ENCODE measurements at places on chromosomes 7 and 10. TPM values are rescaled to one million over a fixed set of nuclear protein-coding genes. Genes with fewer than 3 reads are reported as not detected.

- DNase-seq: peak; percentile 59
Observed at GRCh38 chr7:75776295-75776971, 4.4 kb upstream of the CCL26 start.

GRCh38 chr7:140659856-140660255, 12.9 kb upstream of the ADCK2 start:
- DNase-seq: no peak

DNA sequence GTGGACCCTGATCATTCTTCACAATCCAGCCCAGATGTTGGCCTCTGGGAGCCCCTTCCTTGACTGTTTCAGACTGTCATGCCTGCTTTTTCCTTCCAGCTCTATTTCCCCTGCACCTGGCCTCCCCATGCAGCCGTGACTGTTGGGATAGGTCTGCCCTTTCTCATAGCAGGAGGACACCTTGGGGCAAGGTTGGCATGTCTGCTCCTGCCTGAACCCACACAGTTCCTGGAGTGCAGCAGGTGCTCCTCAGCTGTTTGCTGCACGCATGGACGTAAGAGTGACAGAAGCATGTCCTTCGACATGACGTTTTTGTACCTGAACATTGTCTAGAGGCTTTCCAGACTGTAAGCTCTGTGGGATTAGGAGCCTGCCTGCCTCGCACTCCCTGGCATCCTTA, 24.0 kb downstream of the POR start:
- no peak for DNase-seq

GRCh38 chr7:4720225-4720624, 38.1 kb downstream of the FOXK1 start:
- DNase-seq: no peak

GRCh38 chr7:77825131-77825530, 26.6 kb downstream of the PHTF2 start:
- DNase-seq: no peak

The CTAGE6 gene
- not detected for polyA plus RNA-seq

DNA sequence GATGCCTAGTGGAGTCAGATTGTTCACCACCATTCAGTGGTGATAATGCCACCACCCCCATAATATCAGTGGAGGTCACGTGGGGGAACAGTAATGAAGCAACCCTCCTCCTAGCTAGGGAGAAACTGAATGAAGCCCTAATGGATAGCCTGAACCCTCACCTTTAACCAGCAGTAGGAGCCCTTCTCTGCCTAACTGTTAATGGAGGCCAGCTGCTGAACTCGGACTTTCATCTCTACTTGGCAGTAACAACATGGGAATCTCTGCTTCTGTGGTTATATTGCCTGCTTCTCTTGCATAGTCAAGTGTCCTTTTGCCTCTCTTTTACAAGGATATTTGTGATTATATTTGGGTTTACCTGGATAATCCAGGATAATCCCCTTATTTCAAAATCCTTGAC, 1097.9 kb downstream of the REEP3 start:
- no peak for DNase-seq

The NSMCE4A gene
- polyA plus RNA-seq: 70.6 TPM

- peak; percentile 70 for DNase-seq
Observed at GRCh38 chr7:101363734-101364374, 1.2 kb downstream of the COL26A1 start.

GRCh38 chr7:116854132-116854531, 8.3 kb upstream of the CAPZA2 start:
- DNase-seq: no peak

The FGL2 gene
- not detected for polyA plus RNA-seq

All from A549 (cell line).